ENCODE measurements at places on chromosomes 2 and 18. TPM values are rescaled to one million over a fixed set of nuclear protein-coding genes. Genes with fewer than 3 reads are reported as not detected.

DNA sequence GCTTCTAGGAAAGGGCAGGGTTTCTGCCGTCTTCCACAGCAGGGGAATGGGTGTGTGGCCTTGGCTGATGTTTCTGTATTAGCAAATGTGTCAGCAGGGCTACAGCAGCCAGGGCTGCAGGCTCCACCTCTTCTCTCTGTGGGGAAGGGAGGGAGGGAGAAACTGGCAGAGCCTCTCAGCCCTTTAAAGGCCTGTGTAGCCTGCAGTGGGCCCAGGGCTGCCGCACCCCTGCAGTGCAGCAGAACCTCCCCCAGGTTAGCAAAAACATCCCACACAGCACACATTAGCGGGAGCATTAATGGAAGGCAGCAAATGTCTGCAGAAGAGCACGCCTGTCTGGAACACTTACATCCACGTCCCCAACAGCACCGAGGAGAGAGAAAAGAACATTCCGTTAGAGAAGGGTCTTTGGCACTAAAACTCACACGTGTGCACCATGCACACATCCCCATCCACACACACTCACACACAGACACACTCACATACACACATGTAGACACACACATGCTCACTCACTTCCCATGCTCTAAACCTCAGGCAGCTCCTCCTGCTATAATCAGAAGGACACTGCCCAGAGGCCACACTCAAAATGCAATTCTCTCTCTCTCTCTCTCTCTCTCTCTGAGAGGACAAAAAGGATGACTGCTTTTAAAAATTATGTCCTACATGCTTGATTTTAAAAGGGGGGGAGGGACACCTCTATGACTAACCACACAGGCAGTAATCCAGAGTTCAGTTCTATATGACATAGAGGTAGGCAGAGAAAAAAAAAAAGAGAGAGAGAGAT is 24.1 kb downstream of the MRPL35 start:
- DNase-seq: peak; percentile 76

GRCh38 chr2:16096962-16097361 is 156.6 kb downstream of the MYCN start:
- DNase-seq: no peak

DNA sequence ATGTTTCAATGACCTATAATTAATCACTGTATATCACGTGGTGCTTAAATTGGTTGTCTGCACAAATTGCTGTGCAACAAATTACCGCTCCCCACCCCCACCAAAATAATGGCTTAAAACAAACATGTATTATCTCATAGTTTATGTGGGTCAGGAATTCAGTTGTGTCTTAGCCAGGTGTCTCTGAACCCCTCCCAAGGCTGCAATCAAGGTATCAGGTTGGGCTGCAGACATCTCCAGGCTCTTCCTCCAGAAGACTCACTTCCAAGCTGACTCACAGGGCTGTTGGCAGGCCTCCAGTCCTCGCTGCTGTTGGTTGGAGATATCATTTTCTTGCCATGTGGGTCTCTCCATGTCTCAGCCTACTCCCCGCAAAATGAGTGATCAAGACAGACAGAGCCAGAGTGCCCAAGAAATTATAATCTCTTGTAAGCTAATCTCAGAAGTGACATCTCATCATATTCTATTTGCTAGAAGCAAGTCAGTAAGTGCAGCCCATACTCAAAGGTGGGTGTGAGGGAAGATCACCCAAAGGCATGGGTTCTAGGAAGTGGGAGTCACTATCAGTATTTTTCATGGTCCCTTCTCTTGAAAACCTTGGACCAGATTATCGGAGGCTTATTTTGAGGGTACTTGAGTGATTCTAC is 38.4 kb downstream of the SPC25 start:
- DNase-seq: peak; percentile 92

- DNase-seq: no peak
Observed at GRCh38 chr2:82256983-82257632, 1952.6 kb upstream of the LRRTM1 start.

DNA sequence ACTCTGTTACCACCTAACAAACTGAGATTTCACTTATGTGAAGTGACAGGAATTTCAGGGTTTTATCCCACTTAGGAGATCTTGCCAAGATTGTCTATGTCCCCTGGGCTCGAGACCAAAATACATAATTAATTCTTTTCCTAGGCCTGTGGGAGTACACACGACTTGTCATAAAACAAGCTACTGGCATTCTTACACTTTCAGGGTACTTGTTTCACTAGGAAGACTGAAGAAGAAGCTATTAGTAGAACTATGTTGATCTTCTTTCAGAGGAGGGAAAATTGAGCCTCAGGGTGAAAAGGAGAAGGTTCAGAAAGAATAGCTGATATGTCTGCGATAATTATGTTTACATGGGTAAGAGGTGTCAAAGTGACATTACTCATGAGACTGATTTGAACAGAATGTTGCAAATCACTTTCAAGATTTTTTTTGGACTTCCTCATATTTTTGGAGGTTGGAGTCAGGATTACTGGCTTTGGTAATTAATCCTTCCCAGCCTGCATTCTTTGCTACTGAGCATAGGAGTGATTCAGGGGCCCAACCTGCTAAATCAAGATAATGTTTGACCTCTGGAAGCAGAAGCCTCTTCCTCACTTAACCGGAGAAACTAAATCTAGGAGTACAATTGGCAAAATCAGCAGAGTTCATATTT is 240.0 kb upstream of the NT5C1B start:
- DNase-seq: no peak

DNA sequence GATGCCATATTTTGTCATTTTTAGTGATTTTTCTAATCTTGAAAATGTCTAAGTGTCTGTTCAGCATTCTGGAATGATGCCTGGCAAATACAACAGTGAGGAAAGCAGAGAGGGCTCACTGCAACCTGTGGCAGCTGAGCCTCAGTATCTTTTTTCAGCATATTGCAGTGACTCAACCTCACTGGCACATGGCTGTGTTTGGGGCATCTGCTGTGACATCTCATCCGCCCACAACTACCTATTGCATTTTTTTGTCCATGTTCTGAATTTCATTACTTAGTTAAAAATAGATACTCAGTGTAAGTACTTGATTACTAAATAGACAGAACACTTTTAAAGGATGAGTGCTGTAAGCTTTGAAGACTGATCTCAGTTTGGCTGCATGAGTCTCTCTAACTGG is 10.7 kb downstream of the BABAM2 start:
- no peak for DNase-seq

DNA sequence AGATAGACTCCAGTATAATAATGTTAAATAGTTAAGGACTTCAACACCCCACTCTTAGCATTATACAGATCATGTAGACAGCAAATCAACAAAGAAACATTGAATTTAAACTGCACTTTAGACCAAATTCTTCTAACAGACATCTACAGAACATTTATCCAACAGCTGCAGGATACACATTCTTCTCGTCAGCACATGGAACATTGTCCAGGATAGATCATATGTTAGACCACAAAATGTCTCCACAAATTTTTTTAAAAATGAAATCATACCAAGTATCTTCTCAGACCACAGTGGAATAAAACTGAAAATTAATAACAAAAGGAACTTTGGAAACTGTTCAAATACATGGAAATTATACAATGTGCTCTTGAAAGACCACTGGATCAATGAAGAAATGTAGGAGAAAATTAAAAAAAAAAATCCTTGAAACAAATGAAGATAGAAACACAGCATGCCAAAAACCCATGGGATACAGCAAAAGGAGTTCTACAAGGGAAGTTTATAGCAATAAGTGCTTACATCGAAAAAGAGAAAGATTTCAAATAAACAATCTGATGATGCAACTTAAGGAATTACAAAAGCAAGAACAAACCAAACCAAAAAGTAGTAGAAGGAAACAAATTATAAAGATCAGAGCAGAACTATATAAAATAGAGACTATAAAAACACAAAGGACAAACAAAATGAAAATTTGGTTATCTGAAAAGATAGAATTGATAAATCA is 12.3 kb upstream of the SPP2 start:
- no peak for DNase-seq

DNA sequence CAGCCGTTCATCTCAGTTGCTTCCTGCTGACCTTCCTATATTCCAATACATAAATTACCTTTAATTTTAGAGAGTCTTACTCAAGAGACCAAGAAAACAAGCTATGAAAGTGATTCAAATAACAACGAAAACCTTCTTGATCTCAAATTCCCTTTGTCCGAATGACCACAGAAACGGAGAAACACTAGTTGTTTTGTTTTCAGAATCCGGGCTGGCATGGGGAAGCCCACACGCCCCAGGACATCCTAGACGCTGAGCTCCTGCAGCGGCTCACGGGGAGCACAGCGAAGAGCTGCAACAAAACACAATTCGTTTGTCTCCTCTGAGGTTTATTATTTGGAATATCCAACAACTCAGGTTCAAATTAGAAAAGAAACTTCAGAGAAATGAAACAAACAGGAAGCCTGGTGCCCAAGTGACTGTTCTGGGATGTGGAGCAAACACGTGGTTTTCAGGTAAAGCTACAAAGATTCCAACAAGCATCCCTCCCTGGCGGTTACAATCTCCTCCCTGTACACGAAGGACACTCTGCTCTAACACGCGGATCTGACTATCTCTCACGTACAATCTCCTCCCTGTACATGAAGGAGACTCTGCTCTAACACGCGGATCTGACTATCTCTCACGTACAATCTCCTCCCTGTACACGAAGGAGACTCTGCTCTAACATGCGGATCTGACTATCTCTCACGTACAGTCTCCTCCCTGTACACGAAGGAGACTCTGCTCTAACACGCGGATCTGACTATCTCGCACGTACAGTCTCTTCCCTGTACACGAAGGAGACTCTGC is 237.5 kb downstream of the TWIST2 start:
- DNase-seq: no peak

GRCh38 chr2:20578266-20578894 is 72.5 kb downstream of the HS1BP3 start:
- no peak for DNase-seq

GRCh38 chr2:69767034-69767433 is 25.1 kb downstream of the ANXA4 start:
- DNase-seq: peak; percentile 38

GRCh38 chr2:138922973-138923563 is 142.9 kb upstream of the NXPH2 start:
- peak; percentile 6 for DNase-seq

GRCh38 chr2:158723921-158724802 is 71.0 kb upstream of the DAPL1 start:
- DNase-seq: no peak

DNA sequence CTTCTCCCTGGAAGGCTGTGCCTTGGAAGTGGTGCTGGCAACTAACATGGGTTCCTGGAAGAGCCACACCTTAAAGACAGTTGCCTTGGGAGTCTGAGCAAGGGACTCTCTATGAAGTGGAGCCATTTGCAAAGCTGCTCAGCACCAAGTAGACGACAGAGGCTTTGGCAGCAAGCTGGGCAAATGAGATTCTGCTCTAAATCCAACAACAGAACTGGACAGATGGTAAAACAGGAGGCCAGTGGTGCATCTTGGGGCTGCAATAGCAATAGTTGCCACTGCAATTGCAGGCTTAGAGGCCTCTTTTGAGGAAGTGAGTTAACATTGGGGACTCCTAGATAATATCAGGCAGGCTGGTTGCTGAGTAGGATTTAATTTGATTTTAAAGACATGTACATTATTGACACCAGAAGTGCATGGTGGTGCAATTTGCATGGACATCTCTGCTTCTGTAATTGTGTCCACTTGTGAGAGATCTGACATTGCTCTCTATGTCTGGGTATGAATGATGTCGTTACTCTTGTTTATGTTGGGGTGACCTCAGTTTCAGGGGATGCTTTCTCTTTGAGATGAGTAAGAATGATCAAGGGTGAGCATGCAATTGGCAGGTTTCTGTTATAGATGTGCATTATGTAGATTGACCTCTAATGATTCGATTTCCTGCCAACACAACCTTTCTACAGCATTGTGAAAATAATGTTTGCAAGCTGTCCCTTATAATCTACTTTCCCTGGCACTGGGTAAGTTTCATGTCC is 568.3 kb upstream of the MEX3C start:
- DNase-seq: no peak

The PRSS56 gene
- total RNA-seq: not detected

The CNRIP1 gene
- 36.9 TPM for total RNA-seq

The TMEM17 gene
- total RNA-seq: 1.1 TPM

The VIT gene
- 0.22 TPM for total RNA-seq

The DNAJC5G gene
- total RNA-seq: 0.44 TPM

The TMEM198 gene
- not detected for total RNA-seq

The SOWAHC gene
- 11.5 TPM for total RNA-seq
